Spleen (tissue), 13 donors: ENCODE measurements at places on chromosomes 2 and 18. TPM values are rescaled to one million over a fixed set of nuclear protein-coding genes. Genes with fewer than 3 reads are reported as not detected.

RAB6C gene
- total RNA-seq, result 0.46 TPM

HMSD gene
- total RNA-seq, result 1.0 TPM

EIPR1 gene
- total RNA-seq, result 23.4 TPM

WDFY1 gene
- 49.0 TPM for total RNA-seq

ALKAL2 gene
- 8.3 TPM for total RNA-seq

PAIP2B gene
- 2.8 TPM for total RNA-seq
